ENCODE measurements at places on chromosomes 11 and 22.
A peak's percentile ranks its signal among the peaks of the same experiment; 100 is the strongest.

DNA sequence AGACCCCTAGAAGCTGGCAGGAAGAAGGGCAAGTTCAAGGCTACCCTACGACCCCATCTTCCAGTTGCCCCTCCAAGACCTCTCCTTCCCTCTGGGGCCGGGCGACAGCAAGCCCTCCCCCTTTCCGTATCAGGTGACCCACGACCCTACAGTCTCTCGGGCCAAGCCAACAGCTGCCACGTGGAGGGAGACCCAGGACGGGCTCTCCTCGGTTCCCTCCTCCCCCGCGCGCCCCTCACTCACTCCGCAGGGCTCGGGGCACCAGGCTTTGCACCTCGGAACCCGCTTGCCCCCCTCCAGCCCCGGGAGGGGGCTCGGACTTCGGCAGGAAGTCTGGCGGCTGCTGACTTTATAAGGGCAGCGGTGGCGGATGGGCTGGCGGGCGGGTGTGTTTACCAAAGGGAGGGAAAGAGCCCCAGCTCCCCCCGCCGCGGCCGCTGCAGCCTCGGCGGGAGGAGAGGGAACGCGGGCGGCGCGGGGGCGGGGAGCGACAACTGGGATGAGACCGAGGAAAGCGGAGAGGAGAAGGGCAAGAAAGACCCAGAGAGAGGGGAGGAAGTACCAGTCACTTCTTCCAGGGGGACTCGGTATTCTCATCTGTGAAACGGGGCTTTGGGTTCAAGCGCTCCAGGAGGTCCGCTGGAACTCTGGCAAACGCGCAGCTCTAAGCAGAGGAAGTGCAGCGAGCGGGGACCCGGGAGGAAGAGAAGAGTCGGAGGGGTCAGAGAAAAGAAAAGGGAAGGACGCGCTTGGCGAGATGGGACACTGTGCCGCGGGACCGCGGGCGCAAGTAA, 767 bp downstream of the SLC43A1 start:
- DNase-seq: peak; percentile 64

DNA sequence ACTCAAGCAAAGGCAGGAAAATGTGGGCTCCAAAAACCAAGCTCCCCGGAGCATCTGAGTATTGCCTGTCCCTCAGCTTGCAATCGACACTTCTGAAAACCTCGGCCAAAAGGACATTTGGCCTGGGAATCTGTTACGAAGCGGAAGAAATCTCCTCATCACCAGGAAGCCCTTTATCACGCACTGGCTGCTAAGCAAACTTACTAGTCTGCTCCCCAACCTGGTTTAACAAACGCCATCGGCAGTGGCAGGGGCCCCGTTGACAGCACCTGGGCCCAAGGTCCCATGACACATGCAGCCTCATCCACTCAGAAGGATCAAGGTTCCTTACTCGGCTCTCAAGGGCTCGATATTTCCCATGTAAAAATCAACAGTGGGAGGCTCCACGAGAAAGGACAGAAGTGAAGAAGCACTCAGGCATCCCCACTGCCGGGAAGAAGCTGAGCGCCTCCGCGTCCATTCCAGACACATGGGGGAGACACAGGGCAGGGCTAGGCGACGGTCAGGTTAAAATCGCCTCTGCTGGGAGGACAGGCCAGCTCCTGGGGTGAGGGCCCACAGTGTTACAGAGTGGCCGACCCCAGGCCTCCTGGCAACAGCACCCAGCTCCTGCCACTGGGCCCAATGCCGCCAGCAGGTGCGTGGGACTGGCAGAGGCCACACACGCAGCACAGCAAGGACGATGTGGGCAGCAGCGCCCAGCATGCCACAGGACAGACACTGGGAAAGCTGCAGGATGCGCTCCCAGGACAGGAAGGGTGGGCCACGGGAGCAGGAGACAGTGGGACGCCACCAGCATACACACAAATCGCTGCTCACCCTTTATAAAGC, 27.1 kb downstream of the BRD1 start:
- no peak for DNase-seq

DNA sequence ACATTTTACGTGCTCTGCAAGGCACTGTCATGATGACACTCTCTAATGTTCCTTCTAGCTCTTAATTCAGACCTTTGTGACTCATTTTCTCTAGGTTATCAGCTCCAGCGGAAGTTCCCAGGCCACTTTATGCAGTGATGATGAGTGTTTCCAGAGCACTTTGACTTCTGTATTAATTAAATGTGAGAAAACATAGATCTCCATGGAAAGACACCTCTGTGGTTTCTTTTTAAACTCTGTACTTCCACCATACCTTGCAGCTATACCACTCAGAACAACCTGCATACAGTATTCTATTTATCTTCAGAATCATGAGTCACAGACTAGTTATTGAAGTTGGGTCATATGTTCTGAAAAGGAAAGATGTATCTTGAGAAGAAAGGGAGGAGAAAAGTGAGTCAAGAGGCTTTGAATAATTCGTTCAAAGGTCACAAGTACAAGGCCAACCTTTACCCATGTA, 175.6 kb upstream of the TENM4 start:
- no peak for DNase-seq

DNA sequence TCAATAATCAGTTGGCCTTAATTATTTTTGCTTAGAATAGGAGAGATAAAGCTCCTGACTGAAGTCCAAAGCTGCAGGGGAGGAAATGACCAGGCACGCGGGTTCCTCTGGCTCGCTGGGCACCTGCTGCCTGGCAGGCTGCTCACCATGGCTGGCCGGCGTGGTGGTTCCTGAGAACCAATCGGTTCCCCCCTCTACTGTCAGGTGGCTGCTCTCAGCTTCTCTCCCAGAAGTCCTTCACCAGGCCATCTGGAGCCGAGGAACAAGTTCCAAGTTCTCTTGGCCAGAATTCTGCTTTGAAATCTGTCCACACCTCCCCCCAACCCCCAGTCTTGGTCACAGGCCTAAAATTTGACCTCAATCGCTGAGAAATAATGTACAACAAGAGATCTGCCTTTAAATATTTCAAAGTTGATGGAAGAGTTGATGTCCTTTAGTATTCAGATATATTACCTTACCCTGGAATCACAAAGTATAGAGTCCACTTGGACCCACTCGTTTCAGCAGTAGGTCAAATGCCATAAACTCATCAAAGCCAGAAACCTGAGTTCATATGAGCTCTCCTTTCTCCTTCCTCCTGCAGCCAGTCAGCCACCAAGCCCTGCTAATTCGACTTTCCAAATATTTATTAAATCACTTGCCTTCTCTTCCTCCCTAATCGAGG, 25.2 kb downstream of the EXPH5 start:
- no peak for DNase-seq

DNA sequence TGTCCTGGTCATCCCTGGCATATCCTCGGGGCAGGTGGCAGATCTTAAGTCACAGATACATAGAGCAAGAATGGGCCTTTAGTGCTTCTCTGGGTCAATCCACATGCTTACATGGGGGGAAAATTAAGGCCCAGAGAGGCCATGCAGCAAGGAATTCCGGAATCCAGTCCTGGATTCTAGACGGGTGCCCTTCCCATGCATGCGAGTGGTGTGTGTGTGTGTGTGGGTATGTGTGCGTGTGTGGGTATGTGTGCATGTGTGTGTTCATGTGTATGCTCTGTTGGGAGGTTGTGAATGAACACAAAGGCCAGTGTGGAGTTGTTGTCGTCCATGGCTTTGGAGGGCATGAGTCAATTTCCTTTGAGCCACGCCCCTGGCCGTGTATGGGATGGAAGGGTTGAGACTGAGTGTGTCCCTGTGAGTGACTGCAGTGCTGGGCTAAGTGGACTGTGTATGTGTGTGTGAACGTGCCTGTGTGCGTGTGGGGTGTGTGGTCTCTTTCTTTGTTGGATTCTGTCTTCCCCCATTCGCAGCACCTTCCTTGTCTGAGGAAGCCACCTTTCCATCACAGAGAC, 33.4 kb upstream of the EIF3D start:
- DNase-seq: no peak

GRCh38 chr22:38601221-38601764, 31.3 kb upstream of the DMC1 start:
- no peak for DNase-seq

Measured in NCI-H146 (cell line).